ENCODE measurements at places on chromosomes 6 and 20.

DNA sequence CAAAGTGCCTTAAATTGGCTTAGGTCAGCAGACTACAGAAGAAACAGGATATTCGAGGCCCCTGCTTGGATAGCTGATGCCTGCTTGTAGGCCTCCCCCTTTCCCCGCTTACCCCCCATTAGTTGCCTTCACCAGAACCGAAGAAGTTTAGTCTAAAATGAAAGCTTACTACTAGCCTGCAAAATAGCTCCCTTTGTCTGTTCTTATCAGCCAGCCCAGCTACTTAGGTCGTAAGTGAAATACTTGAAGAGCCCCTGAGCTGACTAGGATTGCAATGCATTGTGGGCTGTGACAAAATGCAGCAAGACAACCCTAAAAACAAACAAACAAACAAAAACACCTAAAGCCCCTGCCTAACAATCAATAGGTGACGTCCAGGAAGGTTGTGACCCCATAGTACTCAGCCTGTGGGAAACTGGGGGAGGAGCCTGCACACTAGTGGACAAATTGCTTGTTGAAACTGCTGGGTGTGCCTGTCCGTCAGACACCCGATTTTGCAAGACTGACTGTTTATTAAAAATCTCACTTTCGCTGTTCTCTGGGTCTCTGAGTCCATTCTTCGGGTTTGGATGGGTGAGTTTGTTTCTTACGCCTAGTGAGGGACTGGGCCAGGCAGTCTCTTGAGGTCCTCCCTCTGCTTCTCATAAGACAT lies 105.0 kb upstream of the DUSP22 start:
- peak; percentile 34 for DNase-seq

GRCh38 chr6:21593927-21594415 lies 420 bp downstream of the SOX4 start:
- no peak for DNase-seq

- no peak for DNase-seq
Measured at GRCh38 chr6:40705354-40705753, 118.2 kb upstream of the LRFN2 start.

- no peak for DNase-seq
Measured at GRCh38 chr20:62752671-62753501, 43.4 kb upstream of the MRGBP start.

DNA sequence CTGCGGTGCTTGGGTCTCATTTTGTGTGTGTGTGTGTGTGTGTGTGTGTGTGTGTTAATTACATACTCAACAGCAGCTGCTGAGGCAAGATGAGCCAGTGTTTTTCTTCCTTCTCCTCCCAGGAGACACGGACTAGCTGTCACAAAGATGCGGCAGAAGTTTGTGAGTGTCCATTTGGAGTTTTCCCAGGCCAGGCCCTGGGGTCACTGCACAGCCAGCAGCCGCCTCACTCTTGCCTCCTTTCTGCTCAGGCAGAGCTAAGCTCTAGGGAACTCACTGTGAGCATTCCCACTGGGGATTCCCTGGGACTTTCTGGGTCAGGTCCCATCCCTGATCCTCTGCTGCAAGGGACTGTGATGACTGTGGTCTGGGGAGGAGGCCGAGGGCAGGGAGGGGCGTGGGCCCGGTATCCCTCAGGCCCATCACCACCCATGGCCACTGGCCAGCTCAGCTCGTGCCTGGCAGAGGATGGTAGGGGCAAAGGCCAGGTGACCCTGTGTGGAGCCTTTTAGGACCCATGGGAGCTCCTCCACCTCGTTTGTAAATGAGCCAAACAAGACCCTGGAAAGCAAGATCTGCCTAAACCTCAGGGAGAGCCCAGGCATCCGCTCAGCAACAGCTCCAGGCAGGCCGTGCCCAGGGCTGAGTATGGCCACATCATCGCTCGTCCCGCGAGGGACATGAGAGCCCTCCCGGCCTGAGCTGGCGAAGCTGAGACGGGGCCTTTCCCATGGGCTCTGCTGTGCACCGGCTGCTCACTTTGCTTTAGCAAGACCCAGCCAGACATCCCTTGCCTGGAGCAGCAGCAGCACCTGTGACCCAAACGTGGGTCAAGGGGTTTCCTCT lies 102.0 kb downstream of the PSMB1 start:
- DNase-seq: peak; percentile 83

DNA sequence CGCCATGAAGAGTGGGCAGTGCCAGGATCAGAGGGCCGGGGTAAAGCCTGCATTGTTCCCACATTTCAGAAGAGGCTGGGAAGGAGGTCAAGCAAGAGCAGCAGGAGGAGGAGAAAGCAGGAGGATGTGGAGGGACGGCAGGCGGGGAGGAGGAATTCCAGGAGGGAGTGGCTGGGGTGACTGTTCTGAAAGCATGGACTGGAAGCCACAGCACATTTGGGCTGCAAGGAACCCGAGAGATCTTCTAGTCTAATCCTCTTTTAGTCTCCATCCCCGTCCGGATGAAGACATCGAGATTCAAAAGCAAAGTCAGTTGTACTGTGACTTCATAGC lies 76.9 kb downstream of the FAM50B start:
- DNase-seq: no peak

GRCh38 chr20:35296101-35296554 lies 3.9 kb upstream of the FAM83C start:
- DNase-seq: no peak

GRCh38 chr6:109002051-109002697 lies 92.5 kb downstream of the SESN1 start:
- DNase-seq: no peak

DNA sequence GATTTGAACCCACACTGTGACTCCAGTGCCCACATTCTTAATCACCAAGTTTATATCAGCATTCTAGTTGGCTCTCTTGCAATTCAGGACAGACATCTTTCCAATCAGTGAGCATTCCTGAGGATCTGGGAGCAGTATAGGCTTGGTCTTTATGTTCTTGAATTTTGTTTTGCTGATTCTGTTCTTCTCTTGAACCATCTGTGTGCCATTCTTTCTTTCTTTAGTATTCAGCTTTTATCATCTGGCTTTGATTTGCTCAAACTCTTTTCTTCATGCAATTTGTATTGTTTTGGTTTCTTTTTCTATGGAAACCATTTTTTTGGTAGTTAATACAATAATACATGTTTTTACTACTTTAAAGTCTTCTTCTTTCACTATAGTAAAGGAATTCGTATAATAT lies 162.4 kb downstream of the CD109 start:
- DNase-seq: no peak

- no peak for DNase-seq
Measured at GRCh38 chr6:26272171-26272637, 92.8 kb upstream of the BTN3A2 start.

GRCh38 chr6:112502351-112503090 lies 155.4 kb downstream of the RFPL4B start:
- no peak for DNase-seq

DNA sequence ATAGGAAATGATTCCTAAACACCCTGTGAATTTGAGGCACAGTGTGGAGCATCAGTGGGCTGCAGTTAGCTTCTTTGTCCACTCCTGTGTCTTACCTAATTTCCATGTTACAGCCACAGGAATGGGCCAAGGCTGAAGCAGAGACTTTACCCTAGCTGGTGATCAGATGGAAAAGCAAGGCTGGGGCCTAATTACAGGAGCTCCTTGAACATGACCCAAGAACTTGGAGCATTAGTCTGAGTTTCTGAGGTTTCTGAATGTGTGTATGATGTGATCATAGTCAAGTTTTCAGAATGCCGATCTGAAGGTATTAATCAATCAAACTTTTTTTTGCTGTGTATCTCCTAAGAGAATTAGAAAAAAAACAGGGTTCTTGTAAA lies 18.0 kb downstream of the HECA start:
- no peak for DNase-seq

DNA sequence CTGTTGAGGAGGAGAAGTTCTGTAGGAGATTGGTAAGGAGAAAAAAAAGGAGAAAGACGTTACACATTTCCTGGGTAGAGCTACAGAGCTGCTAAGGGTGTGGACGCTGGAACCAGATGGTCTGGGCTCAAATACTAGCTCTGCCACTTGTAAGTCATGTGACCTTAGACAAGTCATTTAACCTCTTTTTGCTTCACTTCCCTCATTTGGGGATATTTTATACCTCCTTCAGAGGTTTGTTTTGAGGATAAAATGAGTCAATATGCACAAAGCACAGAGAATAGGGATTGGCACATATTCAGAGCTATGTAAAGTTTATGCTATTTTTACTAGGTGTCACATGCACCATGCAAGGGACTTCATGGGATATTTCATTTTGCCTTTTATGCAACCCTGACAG lies 708.8 kb downstream of the DHX35 start:
- DNase-seq: no peak

- no peak for DNase-seq
Measured at GRCh38 chr20:52461582-52461981, 270.0 kb upstream of the ZFP64 start.

DNA sequence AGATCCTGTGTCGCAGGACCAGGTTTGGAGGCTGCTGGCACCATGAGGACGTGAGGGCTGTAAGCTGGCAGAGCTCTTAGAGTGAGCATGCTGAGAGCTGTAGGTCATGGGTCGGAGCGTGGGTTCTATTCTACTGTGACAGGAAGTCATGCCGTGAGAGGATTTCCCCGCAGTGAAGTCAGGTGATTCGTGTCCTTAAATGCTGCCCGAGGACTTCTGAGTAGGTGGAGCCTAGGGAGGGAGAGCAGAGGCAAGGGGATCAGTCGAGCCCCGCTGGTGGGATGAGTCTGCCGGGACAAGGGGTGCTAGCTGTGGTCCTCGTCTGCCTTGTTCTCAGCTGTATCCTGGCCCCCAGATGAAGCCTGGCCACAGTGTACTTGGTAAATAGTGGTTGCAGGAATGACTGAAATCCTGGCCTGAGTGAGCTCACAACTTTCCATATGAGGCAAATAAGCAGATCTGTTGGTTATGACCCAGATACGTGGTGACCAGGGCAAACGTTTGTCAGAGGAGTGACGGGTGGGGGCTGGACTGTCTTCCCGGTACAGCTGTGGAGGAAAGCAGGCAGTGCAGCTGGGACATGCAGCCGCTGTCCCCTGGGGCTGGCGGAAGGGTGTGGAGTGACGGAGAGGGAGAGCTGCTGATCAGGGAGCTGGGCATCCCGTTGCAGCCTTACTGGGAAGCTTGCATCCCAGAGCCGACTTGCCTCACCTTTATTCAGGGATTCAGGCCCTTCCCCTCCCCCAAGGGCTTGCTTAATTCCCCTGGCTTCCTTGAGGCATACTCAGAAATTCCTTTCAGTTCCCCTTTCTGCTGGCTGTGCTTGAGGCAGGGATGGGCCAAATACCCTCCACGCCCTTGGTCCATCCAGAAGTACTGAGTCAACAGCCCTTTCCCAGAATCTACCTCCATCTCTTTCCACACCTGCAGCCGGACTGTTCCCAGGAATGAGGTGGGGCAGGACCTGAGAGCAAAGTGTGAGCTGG lies 250.9 kb upstream of the RREB1 start:
- no peak for DNase-seq

DNA sequence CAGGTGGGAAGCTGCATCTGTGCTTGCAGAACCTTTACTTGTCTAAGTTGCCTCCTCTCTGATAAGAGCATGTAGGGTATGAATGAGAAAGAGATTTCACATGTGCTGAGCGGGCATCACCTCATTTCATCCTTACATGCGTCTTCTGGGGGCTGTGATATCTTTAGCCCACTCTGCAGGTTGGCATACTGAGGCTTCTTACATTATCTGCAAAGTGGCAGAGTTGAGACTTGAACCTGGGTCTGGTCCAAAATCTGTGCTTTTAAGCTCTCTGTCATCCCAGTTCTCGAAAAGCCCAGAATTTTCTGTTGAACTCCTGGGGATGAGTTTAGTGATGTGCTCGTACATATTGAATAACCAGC lies 2.0 kb upstream of the SRC start:
- no peak for DNase-seq

DNA sequence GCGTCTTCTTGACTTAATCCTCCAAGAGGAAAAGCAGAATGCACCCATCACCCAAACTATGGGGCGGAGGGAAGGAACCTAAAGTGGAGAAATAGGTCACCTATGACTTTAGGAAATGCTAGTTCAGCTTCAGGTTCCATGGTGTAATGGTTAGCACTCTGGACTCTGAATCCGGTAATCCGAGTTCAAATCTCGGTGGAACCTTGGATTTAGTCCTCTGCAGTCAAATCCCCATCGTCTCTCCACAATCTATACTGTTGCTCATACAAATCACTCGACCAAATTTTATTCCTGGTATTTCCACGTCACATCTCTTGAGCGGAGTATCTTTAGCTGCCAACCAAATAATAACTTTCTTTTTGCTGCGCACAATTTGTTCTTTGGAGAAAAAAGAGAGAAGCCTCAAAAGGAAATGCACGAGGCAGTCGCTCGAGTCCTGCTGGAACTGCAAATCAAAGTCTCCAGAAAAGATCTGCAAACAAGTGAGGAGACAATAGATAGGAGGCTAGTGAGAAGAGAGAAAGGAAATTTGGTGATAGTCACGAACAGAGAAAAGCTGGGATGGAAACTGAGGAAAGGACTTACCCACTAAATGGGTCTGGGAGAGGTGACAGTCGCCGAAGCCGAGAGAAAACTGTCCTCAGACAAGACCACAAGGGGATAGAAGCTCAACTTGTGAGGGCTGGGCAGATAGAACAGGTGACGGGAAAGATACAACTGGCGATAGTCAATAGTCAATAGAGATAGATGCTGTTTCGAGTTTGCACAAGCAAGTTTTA lies 16.6 kb downstream of the POM121L2 start:
- no peak for DNase-seq

GRCh38 chr20:45344168-45344860 lies 3.9 kb downstream of the SDC4 start:
- DNase-seq: no peak

- DNase-seq: no peak
Measured at GRCh38 chr20:62838128-62838891, 21.5 kb downstream of the COL9A3 start.

DNA sequence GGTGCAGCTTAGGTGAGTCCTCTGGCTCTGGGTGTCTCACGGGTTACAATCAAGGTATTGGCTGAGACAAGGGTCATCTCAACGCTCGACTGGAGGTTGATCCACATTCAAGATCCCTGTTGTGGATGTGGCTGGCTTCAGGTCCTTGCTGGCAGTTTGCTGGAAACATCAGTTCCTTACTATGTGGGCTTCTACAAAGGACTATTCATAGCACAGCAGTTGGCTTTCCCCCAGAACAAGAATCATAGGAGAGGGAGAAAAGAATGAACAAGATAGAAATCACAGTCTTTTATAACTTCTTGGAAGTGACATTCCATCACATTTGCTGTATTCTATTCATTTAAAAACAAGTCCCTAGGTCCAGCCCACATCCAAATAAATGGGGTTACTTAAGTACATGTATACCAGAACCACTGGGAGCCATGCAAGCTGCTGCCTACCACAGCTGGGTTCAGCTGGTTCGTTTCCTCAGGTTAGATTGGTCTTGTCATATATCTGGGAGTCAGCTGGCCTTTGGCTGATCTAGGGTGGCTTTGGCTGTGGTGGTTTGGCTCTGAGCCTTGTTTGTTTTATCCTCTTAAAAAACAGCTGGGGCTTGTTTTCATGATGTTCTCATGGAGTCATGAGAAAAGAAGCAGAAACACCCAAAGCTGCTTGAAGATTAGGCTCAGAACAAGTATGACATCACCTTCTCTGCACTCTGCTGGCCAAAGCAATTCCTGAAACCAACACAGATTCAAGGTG lies 433.2 kb upstream of the SPTLC3 start:
- no peak for DNase-seq

- DNase-seq: no peak
Measured at GRCh38 chr6:42251911-42252637, 34.4 kb upstream of the MRPS10 start.

Measured in osteocyte (in vitro differentiated cells).